Retinal pigment epithelial cell (primary cell): ENCODE measurements at places on chromosomes 7 and 10.

GRCh38 chr10:72981028-72981881 is 26.6 kb upstream of the PLA2G12B start:
- no peak for DNase-seq

GRCh38 chr10:14602807-14603533 is 171.7 kb downstream of the FAM107B start:
- no peak for DNase-seq

- no peak for DNase-seq
These were observed 14.0 kb upstream of the GRIFIN start for GRCh38 chr7:2490181-2490651.

GRCh38 chr10:113937258-113937657 is 82.8 kb downstream of the NHLRC2 start:
- DNase-seq = no peak

- DNase-seq = no peak
These were observed 354 bp upstream of the GIMAP5 start for GRCh38 chr7:150736864-150737263.

DNA sequence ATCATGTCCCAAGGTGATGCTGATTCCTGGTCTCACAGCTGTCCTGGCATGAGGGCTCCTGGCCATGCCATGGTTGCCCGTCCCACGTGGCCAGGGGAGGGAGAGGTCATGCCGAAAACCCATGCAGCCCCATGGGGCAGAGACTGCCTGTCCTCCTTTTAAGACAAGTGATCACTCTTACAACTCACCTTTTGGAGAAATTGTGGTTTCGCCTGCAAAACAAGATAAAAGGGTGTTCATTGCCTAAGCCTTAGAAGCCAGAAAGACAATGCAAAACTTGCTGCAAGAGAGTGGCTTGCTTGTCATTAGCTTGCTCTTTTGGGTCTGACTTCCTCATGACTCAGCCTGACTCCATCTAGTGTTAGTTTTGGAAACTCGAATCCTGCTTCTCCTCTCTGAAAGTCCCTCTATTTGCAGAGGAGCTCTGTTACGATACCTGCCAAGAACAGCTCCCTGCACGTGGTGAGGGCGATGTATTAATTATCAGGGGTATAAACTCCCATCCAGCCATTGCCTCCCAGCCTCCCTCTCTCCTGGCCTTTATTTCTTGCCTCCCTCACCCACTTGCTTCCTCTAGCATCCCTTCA is 26.7 kb downstream of the TMEM273 start:
- DNase-seq = no peak

- DNase-seq = no peak
These were observed 26.2 kb downstream of the ANTXRL start for GRCh38 chr10:46312953-46313352.

GRCh38 chr7:27420702-27421101 is 178.1 kb downstream of the EVX1 start:
- DNase-seq = no peak

DNA sequence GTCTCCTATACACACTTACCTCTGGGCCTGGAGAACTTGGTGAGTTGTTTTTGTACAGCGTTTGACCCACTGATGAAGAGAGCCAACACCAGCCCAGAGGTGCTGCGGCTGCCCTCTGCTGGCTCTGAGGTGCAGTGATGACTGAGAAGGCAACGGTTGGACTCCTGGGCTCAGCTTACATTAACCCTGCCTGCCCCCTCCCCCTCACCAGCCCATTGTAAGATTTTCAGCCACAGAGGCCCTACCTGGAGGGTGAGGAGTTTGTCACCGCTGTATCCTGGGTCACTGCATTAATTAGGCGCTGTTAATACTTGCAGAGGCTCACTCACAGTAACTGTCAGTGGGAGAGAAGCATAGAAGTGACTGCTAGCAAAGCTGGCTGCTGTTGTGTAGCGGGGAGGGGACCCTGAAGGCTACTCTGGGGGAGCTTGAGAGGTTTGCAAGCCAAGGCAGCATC is 19.0 kb upstream of the ANKRD2 start:
- no peak for DNase-seq

- DNase-seq = no peak
These were observed 371.9 kb downstream of the BMPER start for GRCh38 chr7:34277016-34277802.
